ENCODE measurements at places on chromosomes 6 and 20. TPM values are rescaled to one million over a fixed set of nuclear protein-coding genes. Genes with fewer than 3 reads are reported as not detected.

- DNase-seq, result no peak
Observed at GRCh38 chr6:83311231-83311630, 118.1 kb downstream of the RWDD2A start.

- DNase-seq, result peak; percentile 61
Observed at GRCh38 chr6:138647006-138647405, 126.6 kb upstream of the CCDC28A start.

PDYN gene
- total RNA-seq, result not detected

UST gene
- total RNA-seq, result under 0.01 TPM

OPN5 gene
- total RNA-seq, result not detected

DNA sequence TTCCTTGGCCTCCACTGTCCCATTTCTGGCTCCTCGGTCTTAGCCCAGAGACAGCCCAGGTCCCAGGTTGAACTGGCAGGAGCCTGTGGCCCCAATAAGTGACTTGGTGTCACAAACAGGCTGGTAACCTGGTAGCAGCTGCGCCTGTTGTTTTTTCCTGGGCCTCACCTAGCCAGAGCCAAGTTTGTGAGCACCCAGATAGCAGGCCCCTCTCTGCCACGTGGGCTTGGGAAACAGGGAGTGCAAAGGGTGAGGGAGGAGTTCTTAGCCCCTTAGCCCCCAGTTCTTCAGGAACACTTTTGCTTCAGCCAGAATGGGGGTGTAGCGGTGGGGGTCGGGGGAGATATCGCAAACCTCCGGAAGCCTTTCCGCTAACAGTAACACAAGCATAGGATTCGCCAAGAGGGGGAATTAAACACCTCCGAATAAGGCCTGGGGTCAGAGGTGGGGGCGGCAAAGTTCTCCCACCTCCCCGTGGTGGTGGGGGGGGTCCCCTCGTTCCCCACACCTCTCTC lies 760 bp downstream of the C6orf132 start:
- DNase-seq, result no peak

- no peak for DNase-seq
Observed at GRCh38 chr20:36483209-36483918, 58.0 kb upstream of the MYL9 start.

GRCh38 chr20:4120921-4121321 lies 105.6 kb upstream of the RNF24 start:
- DNase-seq, result peak; percentile 89

DNA sequence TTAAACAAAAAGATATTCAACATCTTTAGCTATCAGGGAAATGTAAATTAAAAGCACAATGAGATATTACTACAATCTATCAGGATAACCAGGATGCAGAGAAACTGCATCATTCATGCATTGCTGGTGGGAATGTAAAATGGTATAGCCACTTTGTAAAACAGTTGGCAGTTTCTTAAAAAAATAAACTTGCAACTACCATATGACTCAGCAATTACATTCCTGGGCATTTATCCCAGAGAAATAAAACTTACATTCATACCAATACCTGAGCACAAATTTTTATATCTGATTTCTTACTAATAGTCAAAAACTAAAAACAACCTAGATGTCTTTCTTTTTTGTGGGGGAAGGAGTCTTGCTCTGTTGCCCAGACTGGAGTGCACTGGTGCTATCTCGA lies 190.3 kb upstream of the TAB2 start:
- peak; percentile 12 for DNase-seq

ENPP1 gene
- 0.40 TPM for total RNA-seq

- DNase-seq, result no peak
Observed at GRCh38 chr20:43372051-43372450, 85.6 kb upstream of the SRSF6 start.

CNR1 gene
- total RNA-seq, result under 0.01 TPM

DNA sequence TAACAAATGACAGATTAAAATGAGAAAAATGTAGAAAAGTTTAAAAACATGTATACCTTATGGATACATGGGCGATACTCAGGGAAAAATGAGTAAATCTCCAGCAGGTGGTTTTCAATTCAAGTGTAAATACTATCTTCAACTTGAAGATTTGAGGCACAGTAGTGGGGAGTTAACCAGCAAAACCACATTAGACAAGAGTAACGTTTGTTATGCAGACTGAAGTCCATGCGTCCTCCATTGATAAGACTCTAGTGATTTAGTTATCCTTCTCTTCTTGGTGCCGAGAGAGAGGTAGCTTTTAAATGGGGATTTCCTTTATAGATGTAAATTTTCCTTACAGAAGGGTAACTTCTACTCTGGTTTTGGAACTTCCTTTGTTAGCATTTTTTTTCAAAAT lies 28.1 kb downstream of the PCMTD2 start:
- DNase-seq, result no peak

- DNase-seq, result no peak
Observed at GRCh38 chr6:14542670-14543366, 425.2 kb downstream of the CD83 start.

- DNase-seq, result peak; percentile 36
Observed at GRCh38 chr6:159633196-159633595, 59.8 kb downstream of the SOD2 start.

- DNase-seq, result no peak
Observed at GRCh38 chr6:22917344-22917743, 348.0 kb downstream of the HDGFL1 start.

DNA sequence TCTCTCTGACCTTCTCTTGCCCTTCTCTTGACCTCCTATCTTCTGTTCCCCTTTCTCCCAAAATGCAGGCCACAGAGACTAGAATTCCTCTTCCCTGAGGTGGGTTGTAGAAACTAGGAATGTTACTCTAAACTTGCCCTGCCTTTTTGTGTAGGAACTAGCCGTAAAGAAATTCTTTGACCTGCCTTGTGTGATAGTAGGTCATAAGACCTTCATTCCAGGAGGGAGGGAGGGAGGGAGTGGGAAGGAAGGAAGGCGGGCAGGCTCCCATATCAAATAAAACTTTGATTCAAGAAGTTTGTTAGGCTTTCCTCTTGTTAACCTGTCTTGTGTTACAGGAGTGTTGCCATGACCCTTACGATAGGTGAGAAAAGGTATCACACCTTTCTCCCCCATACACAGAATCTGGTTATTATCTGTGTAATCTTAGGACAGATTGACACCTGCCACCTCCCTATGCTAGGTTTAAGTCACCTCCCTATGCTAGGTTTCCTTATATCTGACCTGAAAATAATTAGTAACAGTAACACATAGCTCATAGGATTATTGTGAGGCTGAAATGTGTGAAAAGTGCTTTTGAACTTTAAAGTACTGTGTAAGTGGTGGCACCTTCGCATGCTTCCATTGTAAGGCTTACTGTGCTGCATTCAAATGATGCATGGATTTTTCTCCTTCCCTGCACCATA lies 32.6 kb upstream of the FUCA2 start:
- DNase-seq, result no peak

GRCh38 chr6:84902354-84902928 lies 138.0 kb upstream of the TBX18 start:
- DNase-seq, result no peak

DNA sequence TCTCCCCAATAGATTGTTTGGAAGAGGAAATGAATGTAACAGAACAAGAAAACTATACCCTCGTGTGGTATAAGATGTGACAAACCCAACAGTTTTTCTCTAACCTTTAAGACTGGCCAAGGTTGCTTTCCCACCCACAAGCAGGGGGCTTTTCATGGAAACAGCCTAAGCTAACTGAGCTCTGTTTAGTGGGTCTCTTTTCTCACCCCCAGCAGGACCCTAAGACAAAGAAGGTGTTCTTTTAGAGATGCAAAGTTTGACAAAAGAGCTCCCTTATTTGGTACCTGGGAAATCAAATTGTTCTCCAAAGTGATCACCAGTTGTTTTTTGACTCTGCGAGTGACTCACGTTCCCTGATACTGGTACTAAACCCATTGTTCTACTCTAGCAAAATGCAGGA lies 59.1 kb downstream of the MBOAT1 start:
- DNase-seq, result peak; percentile 41

DNA sequence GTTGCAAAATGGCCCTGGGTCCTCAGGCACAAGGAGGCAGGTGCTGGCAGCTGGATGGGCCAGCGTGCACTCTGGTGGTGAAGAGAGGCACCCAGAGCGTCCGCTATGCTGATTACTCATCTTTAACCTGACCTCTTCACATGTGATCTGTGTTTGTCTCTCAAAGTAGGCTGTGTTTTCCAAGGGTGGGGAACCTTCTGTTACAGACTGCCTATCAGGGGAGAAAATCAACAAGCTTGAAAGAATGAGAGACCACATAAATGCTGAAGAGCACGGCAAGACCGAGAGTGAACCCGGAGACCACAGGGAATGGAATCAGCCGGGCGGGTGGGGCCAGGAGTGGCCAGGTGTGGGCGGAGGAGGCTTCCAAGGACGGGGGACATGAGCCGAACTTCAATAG lies 16.2 kb downstream of the BNIP5 start:
- no peak for DNase-seq

ERVFRD-1 gene
- total RNA-seq, result under 0.01 TPM

GRCh38 chr6:5979650-5980420 lies 26.9 kb downstream of the NRN1 start:
- peak; percentile 59 for DNase-seq

CFAP61 gene
- total RNA-seq, result not detected

DNA sequence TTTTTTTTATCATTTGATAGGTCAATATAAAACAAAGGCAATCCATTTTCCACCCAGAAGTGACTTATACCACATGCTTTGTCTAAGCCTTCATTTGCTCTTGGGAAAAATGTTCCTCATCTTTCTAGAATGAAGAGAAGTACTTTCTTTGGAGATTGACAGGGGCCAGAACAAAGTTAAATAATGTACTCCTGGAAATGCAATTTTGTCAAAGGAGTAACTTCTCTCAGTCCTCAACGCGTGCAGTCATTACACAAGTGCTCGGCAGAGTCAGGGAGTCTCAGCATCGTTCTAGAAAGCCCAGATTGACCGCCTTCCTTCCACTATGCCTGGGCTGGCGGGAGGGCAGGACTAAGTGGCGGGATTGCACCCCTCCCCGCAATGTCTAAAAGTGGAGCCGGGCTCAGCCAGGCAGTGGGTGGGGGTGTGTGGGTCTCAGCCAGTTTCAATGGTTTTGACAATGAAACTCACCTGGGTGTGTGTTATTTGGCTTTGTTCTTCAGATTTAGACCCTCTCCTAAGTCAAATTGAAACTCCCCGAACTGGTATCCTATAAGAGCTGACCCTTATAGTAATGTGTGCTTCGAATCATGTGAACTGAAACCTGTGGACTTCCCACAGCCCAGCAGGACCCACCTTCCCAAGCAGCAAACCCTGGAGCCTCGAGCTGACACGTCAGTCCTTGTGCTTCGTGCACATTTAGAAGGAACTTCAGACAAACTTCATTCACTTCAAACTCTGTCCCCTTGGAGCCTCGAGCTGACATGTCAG lies 63.2 kb upstream of the DUSP22 start:
- no peak for DNase-seq
